Cortex of kidney (tissue), 1 donor: ENCODE measurements at places on chromosomes 2 and 18.

- no peak for DNase-seq
Measured at GRCh38 chr2:110834134-110834827, 101.9 kb downstream of the ACOXL start.

GRCh38 chr18:11962597-11962996, 18.7 kb upstream of the IMPA2 start:
- no peak for DNase-seq

DNA sequence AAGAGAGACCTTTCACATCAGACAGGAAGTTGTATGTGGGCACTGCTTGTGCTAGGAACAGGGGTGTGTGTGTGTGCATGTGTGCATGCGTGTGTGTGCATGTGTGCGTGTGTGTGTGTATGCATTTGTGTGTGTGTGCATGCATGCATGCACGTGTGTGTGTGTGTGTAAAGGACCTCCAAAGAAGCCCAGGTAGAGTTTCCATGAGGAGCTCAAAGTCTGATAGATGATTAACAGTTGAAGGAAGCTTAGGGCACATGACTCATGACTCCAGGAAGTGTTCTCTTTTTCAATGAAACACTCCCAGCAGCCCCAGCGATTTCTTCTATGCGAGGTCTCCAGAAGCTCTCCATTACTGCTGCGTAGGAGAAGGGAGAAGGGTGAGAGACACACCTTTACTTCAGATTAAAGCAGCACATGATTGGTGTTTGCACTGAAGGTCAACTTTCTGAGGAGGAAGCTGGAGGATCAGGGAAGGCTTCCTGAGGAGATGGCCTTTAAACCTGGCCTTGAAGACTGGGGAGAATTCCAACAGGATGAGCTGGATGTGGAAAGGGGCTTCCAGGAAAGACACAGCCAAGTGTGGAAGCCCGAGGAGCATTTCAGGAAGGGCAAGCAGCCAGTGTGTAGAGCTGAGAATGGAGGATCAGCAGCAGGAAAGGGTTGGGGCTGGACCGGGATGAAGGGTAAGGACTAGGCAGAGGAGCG, 77.7 kb downstream of the SMAD4 start:
- no peak for DNase-seq

DNA sequence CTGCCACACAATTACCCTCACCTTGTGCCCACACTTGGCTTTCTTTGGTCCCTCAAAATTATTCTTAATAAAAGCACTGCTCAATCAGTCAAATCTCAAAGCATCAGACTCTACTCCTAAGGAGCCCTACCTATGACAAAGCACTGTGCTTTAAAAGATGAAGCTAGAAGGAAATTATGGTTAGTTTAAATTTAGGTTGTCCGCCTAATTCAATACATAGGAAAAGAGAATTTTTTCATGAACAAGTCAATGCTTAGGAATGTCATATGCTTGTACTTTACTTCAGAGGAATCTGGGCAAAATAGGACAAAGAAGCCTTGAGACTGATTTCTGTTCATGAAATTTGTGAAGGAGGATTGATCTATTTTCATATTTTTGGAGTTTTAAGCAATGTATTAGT, 726.4 kb upstream of the CDH2 start:
- no peak for DNase-seq

- no peak for DNase-seq
Measured at GRCh38 chr18:45825258-45826044, at the start of gene SIGLEC15. SIGLEC15 (plus strand) TSS chr18:45825675; CDS start chr18:45825729, 54 bp downstream.

DNA sequence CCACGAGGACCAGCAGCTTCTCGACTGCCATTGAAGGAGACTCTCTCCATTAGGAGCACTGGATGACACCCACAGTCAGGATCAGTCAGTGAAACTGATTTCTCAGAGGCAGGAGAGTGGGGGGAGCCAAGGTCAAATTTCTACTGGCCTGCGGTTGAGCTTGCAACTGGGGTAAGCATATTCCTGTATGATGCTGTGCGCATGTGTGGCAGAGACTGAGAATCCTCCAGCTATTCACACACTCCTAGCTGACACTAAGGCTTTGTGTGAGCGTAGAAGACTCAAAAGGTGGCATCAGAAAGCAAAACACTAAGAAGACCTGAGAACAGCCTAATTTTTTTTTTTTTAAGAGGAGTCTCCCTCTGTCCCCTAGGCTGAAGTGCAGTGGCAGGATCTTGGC, 19.8 kb upstream of the TTL start:
- no peak for DNase-seq

DNA sequence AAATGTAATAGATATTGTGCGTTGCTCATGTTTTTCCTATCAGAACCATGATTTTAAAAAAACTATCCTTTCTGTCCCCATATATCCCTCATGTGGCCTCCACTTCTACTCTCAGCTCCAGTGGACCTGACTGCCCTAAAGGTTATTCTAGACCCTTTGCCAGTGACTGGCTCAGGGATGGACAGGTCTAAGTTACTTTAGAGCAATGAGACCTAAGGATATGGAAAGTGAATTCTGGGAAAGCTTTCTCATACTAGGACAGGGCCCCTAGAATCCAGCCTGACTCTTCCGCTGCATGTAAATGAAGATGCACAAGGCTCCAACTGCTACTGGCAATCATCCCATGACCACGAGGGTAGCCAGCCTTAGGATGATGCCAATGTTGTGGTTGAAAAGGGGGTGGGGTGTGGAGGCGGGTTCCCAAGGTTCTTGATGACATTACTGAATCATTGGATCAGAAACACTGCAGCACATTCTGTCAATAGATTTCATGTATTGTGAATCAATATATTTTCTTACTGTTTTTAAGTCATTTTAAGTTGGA, 21.3 kb downstream of the C2orf69 start:
- DNase-seq, result no peak
